ENCODE measurements at places on chromosomes 3 and 15.

DNA sequence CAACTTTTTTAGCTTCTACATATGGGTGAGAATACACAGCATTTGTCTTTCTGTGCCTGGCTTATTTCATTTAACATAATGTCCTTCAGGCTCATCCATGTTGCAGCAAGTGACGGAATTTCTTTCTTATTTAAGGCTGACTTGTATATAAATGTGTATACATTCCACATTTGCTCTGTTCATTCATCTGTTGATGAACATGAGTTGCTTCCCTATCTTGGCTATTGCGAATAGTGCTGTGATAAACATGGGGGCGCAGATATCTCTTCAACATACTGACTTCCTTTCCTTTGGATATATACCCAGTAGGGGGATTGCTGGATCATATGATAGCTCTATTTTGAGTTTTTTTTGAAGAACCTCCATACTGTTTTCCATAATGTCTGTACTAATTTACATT lies 332.5 kb downstream of the CACNA2D3 start:
- no peak for DNase-seq

DNA sequence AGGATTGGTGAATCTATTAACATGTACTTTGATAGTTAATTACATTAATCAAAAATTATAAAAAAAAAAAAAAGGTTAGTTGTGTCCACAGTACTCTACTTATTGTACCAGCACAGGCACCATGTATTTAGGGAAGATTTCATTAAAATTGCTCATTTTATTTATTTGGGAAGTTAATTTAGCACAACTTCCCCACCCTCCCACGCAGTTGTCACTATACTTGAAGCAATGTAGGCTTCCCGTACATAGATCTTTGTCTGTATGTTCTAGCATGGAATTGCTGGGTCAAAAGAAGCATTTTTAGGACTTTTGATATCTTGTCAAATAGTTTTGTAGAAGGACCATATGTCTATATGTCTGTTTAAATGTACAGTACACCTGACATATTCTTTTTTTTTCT lies 4.4 kb downstream of the GPR27 start:
- no peak for DNase-seq

DNA sequence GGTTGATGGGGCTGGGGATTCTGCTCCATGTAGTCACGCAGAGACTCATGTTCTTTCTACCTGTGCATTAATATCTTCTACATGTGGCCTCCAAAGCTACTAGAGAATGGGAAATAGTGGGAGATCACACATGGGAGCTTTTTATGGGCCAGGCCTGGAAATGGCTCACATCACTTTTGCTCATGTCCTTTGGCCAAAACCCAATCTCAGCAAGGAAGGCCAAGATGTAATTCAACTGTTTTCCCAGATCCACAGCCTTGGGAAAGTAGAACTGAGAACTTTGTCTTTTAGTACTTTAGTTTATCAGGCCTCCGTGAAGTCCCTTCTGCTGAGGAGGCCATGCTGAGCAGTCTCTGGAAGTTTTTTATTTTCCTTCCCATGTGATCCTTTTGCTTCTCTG lies 73.2 kb upstream of the SLC4A7 start:
- DNase-seq: no peak

DNA sequence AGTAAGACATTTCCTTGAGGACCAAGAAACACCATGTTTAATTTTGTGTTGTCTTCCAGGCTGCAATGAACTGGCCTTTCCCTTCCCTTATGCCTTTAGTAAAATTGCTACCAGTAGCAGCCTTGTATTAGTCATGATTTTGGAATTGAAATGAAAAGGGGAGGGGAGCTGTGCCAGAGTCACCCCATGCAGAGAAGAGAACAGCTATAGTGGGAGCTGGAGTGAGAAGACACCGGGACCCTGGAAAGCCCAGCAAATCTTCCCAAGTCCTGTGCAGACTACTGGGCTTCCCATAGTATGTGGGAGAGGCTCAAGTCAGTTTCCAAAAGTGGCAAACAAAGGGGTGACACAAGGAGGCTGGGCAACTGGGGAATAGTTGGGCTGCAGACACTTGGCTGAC lies 178.5 kb downstream of the NR1D2 start:
- peak; percentile 24 for DNase-seq

DNA sequence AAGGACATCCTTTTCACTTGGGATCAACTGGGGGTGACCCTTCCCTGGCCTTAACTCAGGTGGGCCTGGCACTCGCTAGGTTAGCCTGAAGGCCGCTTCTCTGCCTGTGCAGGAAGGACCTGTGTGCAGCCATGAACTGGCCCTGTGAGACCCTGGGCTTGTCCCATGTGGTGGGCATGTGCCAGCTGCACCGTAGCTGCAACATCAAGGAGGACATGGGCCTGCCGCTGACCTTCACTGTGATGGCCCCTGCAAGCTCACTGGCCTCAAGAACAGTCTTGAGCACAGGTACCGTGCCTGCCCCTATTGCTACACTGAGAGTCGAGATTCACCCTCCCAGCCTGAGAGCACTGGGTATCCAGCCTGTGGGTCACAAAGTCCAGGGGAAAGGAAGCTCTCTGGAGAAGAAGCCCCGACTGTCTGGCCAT lies 43.0 kb downstream of the SAXO2 start:
- DNase-seq: no peak

DNA sequence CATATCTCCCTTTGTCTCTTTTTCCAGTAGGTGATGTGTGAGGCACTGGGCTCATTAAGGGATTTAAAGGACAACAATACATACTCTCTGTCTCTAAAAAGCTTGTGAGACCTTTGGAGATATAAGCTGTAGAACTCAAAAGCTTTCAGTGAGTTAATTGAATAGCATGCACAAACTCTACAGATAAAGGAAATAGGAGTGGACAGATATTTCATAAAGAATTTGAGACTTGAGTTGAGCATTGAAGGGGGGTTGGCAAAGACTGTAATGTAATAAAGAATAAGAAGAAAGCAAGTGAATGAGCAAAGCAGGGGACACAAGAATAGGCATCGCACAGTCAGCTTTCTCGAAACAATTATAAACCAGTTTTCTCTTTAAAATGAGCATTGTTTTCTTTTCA lies 583.4 kb upstream of the DPPA4 start:
- no peak for DNase-seq

DNA sequence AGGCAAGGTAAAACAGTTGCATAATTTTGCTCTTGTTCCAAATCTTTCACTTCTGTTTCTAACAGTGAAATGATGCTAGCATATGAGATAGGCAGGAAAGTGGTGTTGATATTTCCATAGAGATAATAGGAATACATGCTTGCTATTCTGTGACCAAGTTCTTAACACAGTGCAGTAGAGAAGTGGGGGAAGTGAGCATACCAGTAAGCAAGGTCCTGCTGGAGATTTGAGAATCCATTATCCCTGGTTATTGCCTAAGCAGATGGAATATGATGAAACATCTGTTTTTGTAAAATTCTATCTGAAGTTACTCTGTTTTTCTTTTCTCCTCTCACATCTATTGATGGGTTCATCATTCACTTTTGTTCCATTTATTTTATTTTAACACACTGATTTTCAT lies 28.7 kb downstream of the USP8 start:
- no peak for DNase-seq

DNA sequence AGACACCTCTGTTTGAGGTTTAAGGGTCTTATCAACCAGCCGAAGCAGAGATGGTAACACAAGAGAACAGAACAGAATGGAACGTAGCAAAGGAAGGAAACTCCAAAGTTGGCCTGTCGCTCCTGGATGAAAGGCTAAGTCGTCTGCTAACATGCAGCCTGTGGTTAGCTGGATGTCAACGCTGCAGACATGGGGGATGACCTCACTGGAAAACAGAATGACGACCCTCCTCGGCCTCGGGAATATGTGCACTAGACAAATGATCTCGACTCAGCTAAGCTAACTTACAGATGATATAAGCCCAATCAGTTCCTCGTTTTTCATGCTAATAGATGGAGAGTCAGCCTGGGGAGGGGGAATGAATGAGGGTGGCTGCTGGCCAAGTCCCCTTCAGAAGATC lies 177.8 kb upstream of the LRTM1 start:
- DNase-seq: no peak

GRCh38 chr3:58835086-58835485 lies 168.5 kb upstream of the FAM3D start:
- no peak for DNase-seq

DNA sequence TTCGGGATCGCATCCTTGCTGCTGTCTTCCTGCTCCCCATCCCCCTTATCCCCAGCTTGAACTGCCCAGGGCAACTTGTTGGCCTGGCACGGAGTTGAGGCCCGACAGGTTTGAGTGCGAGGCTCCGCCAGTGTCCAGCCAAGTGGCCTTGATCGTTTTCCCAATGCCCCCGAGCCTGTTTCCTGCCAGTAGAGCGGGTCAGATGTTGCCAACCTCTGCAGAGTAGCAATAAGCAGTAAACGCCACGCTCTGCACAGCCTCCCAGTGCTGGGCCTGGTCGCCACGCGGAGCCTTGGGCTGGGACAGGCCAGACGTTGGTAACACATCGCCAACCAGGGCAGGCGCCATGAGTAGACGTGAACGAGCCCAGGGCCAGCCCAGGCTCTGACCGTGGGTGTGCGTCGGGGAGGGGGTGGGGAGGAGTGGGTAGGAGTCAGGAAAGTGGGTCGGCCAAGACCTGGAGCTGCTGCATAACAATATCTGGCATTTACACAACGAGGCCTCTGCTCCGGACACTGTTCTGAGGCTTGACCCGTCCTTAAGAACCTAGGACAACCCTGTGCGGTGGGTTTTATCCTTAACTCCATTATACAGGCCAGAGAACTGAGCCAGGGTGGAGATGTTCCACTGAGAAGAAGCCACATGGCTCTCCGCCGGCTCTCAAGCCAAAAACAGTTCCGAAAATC lies 444 bp upstream of the ABHD14A start:
- DNase-seq: no peak

DNA sequence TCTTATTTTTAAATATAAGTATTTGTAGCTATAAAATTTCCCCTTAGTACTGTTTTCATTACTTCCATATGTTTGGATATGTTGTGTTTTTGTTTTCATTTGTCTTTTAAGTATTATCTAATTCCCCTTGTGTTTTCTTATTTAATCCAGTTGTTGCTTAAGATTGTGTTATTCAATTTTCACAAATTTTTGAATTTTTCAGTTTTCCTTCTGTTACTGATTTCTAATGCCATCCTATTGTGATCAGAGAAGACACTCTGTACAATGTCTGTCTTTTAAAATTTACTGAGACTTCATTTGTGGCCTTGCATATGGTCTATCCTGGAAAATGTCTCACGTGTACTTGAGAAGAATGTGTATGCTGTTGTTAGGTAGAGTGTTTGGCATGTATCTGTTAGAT lies 795.6 kb upstream of the CFAP20DC start:
- DNase-seq: no peak

DNA sequence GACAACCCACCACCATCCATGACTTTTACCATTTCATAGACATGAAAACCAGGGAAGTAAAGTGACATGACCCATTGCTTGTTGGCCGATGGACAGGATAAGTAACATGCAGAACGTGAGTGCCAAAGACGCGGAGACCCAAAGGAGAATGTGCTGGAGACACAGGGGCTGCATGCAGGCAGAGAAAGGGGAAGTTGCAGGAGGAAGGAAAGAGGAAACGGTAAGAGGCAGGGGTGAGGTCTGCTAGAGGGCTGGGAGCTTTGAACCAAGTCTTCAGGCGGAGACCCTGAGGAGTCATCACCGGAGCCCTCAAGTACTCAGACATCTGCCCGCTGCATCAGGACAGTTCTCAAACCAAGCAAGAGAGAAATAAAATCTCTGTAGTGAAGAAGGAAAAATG lies 34.9 kb downstream of the MAGEF1 start:
- no peak for DNase-seq

GRCh38 chr15:27061739-27062138 lies 90.8 kb downstream of the GABRG3 start:
- DNase-seq: no peak

DNA sequence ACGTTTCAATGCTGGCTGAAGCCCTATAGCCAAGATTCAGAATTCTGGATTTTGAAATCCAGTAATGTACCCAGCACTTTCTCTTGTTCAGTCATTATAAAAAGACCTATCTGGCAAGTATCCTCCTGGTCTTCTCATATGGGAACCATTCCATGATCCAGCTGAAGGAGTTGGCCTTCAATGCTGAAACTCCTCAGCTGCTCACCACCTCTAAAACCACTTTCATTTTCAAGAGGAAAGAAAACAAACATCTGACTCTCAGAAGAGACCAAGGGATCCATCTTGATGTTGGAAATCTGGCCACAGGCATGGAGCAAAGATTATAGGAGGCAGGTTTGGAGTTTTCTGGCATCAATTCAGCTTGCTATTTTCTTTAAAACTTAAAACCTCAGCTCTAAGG lies 235.4 kb downstream of the FMN1 start:
- DNase-seq: no peak

DNA sequence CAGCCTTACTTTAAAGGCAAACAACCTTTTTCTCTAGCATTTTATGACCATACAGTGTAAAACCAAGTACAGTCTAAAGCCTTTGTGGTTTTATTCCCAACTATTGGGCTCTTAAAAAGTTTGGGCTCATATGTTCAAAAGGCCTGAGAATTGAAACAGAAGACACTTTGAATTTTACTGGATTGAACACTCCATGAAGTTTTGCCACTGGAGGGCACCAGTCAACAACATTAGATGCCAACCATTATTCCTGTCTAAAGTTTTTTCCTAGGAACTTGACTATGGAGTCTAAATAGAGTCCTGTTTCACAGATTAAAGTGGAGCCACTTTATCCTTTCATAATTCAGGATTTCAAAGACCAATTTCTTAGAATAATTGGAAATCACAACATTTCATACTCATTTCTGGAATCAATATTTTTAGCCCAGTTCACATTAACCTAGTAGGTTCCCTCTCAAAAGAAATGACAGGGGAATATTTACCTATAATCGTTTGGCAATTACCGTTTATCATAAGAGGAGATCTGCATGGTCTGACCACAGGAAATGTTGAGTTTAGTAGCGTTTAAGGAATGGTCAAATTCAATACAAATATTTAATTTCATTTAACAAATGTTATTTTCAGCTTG lies 244.1 kb upstream of the PDZRN3 start:
- DNase-seq: peak; percentile 29

Data from T1000 (cell line).